ENCODE measurements at places on chromosomes 1 and 21.

DNA sequence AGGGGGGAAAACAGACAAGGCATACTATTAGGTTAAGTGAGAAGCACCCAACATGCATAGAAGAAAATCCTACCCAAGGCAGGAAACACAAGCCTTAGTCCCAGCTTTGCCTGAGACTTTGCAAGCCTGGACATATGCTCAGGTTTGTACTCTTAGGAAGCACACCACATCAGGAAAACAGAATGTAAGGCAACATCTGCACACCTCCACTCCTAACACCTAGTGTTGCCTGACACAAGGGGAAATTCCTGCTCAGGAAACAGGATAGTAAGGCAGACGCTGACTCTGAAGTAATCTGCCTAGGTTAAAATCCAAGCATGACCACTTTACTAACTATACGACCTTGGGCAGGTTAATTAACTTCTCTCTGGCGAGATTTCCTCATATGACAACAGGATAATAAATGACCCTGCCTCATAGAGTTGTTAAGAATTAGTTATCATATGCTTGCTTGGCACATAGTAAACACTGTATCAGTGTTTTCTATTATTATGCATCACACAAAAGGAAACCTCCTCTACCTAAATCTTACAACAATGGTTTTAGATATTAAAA, 119.8 kb downstream of the ZZZ3 start:
- DNase-seq, result no peak

- no peak for DNase-seq
Measured at GRCh38 chr1:203628201-203629015, 1.8 kb downstream of the ATP2B4 start.

DNA sequence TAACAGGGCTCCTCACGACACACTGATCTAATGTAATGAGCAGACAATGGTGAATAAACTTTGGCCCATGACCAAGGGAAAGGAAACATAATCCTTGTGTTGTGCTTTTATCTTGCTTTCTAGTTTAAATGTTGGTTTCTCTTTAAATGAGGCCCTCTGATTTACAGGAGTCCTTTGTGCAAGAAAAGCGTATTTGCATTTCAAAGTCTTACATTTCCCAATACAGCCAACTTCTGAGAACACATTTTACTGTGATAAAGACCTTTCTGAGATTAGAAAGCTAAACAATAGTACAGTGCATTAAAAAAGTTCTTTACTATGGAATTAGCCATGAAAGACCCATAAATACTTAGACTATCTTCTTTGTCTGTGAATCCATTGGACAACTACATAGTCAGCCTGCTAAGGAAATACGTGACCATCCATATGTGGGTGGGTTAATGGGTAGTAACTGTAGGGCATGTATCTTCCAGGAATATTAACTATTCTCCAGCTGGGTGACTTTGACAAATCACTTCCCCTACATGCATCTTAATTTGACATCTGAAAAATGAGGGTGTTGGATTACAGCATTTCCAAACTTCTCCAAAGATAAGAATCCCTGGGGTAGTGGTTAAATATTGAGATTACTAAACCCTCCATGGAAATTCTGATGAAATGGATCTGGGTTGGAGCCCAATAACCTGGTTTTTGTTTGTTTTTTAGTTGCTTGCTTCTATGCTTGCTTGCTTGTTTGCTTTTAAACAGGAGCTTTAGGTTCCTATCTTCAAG, 50.3 kb upstream of the USP1 start:
- no peak for DNase-seq

- DNase-seq, result no peak
Measured at GRCh38 chr1:42157667-42158066, 4.5 kb downstream of the GUCA2B start.

- peak; percentile 55 for DNase-seq
Measured at GRCh38 chr21:37565530-37566223, 199.1 kb downstream of the DYRK1A start.

- DNase-seq, result no peak
Measured at GRCh38 chr1:151056149-151056548, 3.3 kb downstream of the CDC42SE1 start.

DNA sequence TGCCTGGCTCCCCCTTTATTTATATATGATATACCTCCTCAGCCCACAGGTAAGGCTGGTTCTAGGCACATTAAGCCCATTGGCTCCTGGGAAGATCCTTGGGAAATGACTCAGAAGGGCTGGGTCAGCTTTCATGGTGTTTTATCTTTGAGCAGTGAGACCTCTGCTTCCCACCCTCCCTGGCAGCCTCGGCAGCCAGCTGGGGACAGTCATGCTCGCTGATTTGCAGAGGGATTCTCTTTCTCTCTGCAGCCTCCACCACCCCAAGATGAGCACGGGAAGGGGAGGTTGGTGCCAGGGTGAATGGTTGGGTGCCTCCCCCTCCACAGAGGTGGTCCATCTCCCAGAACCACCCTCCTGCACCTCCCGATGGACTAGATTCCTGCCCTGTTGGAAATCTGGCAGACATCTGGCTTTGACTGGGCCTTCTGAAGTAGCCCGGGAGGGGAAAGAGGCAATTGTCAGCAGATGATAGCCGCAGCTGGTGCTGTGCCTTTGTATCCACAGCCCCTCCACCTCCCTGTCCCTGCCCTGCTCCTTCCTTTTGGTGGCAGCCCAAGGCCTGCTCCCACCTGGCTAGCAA, 24.6 kb downstream of the IER5 start:
- DNase-seq, result no peak

GRCh38 chr1:159338018-159338417, 35.9 kb downstream of the FCER1A start:
- DNase-seq, result no peak

DNA sequence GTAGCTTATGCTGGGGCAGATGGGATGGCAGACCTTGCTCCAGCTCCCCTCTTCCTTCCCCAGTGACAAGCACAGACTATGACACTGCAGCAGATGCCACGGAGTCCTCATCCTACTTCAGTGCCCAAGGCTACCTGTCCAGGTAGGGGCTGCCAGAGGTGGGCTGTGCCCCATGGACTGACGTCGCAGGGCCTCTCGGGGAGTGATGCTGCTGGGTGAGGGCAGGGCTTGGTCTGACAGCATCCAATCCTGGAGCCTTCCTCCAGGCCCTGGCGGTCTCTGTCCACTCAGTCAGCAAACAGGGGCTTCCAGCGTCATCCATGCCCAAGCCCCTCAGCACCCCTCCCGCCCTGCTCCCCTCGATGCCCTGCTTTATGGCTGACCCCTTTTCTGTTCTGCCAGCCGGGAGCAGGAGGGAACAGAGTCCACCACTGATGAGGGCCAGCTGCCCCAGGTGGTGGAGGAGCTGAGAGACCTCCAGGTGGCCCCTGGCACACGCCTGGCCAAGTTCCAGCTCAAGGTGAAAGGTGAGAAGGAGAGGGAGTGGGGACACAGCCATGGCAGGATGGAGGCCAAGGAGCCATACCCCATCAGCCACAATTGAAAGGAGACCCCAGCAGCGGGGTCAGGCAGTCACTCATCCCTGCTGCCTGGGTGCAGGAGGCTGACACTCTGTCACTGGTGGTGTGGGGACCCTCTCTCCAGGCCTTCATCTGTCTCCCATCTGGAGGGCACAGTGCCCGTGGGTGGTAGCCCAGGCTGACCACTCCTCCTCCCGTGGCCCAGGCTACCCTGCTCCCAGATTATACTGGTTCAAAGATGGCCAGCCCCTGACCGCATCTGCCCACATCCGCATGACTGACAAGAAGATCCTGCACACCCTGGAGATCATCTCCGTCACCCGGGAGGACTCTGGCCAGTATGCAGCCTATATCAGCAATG, 73.6 kb downstream of the TRIM11 start:
- no peak for DNase-seq

DNA sequence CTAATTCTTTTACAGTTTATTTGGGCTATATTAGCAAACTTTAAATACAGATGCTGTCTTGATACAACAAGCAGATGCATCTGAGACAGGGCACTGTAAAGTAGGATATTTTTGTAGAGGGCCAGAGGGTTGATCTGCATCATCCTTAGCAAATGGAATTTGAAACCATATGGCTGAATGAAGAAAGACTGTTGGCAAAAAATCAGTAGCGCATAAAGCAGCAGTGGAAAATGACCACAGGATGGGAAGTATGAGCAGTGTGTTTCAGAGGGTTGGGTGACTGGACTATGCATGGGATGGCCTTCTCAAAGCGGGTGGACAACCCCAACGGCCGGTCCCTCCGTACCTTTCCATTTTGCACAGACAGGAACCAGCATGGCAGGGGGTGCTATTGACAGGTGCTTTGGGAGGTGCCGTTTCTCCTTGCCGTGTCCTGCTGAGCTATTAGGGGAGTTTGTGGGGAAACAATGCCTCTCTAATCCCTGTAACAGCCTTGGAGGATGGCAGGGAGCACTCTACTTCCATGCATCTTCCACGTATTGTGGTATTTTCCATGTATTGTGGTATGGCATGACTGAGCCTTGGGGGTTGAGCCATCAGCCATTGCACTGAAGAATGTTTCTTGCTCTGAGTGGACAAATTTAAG, 5.9 kb downstream of the LRRC8B start:
- no peak for DNase-seq

- DNase-seq, result no peak
Measured at GRCh38 chr1:242703467-242703866, 179.0 kb upstream of the PLD5 start.

DNA sequence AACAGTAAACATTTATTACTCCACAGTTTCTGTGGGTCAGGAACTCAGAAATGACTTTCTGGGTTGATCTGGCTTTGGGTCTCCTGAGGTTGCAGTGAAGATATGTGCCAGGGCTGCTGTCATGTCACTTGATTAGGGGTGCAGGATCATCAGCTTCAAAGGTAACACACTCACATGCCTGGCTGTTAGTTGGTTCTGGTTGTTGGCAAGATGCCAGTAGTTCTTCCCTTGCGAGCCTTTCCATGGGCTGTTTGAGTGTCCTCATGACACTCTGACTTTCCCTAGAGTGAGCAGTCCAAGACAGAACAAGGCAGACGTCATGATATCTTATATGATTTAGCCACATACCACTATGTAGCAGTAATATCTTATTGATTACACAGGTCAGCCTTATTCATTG, 1.8 kb downstream of the SWT1 start:
- no peak for DNase-seq

- peak; percentile 82 for DNase-seq
Measured at GRCh38 chr21:42002421-42002958, 7.7 kb downstream of the ZBTB21 start.

- DNase-seq, result no peak
Measured at GRCh38 chr1:109789551-109790180, 25.9 kb upstream of the EPS8L3 start.

- DNase-seq, result no peak
Measured at GRCh38 chr1:64327119-64327518, 123.7 kb downstream of the UBE2U start.

DNA sequence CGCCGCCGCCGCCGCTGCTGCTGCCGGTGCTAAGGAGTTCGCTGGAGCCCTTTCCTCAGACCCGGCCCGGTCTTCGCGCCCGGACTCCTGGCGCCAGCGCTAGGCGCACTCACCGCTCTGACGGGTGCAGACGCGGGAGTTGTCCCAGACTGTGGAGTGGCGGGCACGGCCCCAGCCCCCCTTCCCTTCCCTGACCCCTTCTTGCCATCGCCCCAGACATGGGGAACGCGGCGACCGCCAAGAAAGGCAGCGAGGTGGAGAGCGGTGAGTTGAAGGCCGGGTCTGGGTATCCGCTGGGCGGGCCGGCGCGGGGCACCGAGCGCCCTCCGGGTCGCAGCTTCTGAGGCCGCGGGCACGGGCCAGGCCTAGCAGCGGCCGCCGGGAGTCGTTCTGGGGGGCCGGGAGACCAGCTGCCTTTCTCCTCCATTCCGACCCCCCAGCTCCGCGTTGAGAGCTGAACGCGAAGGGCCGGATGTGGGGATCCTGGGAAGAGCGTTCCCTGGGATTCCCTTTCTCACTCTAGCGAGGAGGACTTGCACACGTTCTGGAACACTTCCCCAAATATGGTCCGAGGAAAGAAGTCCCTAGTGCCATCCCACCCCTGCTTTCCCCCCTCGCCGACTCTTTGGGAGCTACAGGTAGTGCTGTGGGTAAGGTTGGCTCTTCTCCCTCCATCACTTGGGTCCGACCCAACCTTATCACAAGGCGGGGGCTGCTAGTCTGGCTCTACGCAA, 65.8 kb upstream of the PRKACB start:
- DNase-seq, result peak; percentile 18

DNA sequence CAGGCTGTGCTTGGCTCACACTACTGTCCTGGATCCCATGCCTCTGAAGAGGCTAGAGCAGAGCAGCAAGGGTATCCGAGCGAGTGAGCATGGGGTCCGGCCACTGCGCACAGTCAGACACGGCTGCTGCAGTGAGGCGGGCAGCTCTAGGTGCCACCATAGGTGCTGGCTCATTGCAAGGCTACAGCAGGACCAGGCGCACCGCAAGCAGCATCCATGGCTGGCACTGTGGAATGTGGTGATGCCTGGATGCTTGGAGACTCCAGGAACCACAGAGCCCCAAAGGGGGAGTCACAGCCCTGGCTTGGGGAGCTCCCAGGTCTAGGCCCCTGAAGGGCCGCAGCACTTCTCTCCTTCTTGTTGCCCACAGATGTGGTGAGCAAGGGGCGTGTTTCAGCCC, 47.2 kb downstream of the ATP6V1G3 start:
- DNase-seq, result no peak

DNA sequence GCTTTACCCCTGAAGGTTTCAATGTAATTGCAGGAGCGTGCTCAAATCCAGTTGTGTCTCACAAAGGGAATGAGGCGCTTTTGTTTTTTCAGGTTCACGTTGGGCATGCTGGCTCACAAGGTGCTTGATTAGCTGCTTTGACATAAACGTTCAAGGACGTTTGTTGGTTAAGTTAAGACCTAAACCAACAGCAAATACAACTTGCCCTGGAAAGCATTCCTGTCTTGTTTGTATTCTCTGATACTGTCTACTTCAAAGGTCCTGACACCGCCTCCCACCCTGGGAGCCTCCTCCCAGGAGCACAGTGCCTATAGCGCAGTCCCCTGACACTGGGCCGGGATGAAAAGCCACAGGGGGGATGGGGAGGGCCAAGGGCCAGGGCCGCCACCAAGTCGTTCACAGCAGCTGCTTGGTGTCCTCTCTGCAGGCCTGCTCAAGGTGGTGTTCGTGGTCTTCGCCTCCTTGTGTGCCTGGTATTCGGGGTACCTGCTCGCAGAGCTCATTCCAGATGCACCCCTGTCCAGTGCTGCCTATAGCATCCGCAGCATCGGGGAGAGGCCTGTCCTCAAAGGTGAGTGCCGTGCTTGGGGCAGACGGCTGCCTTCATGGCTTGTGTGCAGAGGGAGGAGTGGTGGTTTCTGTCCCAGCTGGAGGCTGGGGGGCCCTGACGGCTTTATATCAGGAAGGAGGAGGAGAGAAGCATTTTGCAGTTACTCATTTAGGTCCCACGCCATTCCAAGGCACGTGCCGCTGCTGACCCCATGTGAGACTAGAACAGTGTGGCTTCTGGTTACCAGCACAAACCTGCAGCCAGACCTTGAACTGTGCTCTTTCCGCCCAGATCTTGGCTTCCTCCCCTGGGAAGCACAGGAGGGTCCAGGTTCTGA, 6.1 kb downstream of the FAM3B start:
- no peak for DNase-seq

Measured in GM04504 (cell line).